ENCODE measurements at places on chromosomes 13 and 19.

GRCh38 chr19:39553082-39553652, 13.2 kb upstream of the EID2 start:
- DNase-seq, result no peak

DNA sequence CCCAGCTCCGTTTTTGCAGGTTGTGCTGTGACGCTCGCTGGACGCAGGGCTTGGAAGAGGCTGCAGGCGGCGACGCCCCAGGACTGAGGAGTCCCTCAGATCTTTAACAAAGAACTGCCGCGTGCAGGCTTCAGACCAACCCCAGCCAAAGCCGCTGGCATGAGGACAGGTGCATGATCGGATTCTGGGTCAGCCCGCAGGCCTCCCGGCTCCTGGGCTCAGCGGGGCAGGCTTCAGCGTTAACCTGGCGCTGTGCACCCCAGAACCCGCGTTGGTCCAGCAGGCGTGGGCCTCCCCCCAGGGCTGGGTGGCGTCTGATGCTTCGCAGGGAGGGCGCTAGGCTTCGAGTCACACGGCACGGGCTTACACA, 920 bp upstream of the TIMM13 start:
- DNase-seq, result no peak

- DNase-seq, result no peak
Measured at GRCh38 chr13:27172495-27172842, 858 bp upstream of the USP12 start.

- no peak for DNase-seq
Measured at GRCh38 chr13:21898459-21898858, 227.6 kb downstream of the FGF9 start.
